ENCODE measurements at places on chromosomes 6 and 20. TPM values are rescaled to one million over a fixed set of nuclear protein-coding genes. Genes with fewer than 3 reads are reported as not detected.
A peak's percentile ranks its signal among the peaks of the same experiment; 100 is the strongest.

APOM gene
- polyA plus RNA-seq, result 2.6 TPM

PMEPA1 gene
- 0.36 TPM for polyA plus RNA-seq

KCNK16 gene
- polyA plus RNA-seq, result not detected

GABRR1 gene
- not detected for polyA plus RNA-seq

NKX2-4 gene
- not detected for polyA plus RNA-seq

FAM83B gene
- polyA plus RNA-seq, result not detected

PACSIN1 gene
- polyA plus RNA-seq, result 0.81 TPM

RSPH3 gene
- 2.6 TPM for polyA plus RNA-seq

DNA sequence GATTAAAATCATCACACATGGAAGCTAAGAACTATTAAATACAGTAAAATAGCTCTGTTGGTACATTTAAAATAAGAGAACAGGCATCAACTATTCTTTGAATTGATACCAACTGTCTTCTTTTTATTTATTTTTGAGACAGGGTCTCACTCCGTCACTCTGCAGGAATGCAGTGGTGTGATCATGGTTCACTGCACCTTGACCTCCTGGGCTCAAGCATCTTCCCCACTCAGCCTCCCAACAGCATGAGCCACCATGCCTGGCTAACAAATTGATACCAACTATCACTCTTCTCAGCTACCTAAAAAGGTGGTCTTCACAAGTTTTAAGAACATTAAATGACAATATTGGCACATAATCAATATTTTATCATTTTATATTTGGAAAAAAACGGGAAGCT, 7.8 kb upstream of the PNISR start:
- DNase-seq, result no peak

GRCh38 chr6:39247667-39248194, 18.5 kb upstream of the KCNK5 start:
- DNase-seq, result no peak

GRCh38 chr6:13507306-13507860, 20.0 kb upstream of the GFOD1 start:
- DNase-seq, result no peak

- DNase-seq, result no peak
These were observed 43.1 kb upstream of the FOXP4 start for GRCh38 chr6:41502917-41503671.

DNA sequence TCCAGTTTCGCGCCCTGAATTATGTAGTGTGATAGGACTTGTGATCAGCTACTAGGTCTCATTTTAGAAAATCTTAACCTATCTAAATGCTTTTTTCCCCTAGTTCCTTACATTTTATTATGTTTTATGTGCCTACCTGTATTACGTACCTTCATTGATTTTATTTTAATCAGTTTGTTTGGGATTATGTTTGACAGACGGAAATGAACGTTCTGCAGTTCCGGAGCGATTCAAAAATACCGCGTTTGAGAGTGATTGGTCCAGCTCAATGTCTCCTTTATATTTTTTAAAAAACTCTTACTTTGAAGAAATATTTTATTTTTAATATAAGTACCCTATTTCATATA, 114.3 kb upstream of the BTN3A2 start:
- no peak for DNase-seq

GRCh38 chr20:35568645-35569044, 26.8 kb downstream of the ERGIC3 start:
- no peak for DNase-seq

DNA sequence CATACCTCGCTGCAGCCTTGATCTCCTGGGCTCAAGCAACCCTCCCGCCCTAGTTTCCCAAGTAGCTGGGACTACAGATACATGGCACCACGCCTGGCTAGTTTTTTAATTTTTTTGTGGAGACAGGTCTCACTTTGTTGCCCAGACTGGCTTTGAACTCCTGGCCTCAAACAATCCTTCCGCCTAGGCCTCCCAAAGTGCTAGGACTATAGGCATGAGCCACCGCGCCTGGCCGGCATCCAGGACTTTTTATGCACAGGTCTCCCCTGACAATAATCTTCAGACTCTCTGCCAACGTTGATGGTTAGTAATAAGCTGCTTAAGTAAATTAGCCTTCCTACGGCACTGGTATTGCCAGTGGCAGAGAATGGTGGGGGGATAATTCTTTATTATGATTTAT, 110.5 kb upstream of the MTHFD1L start:
- no peak for DNase-seq

DNA sequence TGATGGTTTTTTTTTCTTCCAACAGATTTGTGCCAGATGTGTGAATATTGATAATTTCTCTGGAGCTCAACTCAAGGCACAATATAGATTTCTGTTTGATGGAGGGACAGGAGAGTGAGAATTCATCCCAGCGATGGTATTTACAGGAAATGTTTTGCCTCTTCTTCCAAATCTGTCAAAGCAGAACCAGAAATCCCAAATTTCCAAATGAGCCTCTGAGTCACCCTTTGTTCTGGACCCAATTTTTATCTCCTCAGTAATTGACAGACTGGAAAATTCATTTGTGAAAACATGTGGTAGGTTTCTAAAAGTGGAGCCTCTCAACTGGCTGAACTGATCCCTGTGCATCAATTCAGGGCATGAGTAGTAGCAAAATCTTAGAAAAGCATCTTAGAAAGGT, 223.2 kb upstream of the TSHZ2 start:
- DNase-seq, result no peak

GRCh38 chr20:38315290-38315966, 11.5 kb downstream of the BPI start:
- no peak for DNase-seq

DNA sequence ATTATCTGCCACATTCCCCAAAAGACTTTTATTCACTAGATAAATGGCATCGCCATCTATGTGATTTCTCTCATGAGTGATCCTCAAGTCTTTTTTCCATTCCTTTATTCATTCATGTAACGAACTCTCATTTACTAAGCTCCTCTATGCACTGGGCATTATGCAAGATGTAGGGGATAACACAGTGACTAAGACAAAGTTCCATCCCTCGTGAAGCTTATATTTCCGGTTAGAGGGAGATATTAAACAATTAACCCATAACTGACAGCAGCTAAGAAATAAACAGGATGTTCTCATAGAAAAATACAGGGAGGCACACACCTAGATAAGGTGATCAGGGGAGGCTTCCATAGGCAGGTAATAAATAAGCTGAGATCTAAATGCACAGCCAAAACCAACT, 17.2 kb upstream of the PREX1 start:
- peak; percentile 38 for DNase-seq

- DNase-seq, result no peak
These were observed 9.6 kb downstream of the MOXD1 start for GRCh38 chr6:132391391-132392269.

- no peak for DNase-seq
These were observed 19.2 kb downstream of the CAPN11 start for GRCh38 chr6:44177691-44178423.

DNA sequence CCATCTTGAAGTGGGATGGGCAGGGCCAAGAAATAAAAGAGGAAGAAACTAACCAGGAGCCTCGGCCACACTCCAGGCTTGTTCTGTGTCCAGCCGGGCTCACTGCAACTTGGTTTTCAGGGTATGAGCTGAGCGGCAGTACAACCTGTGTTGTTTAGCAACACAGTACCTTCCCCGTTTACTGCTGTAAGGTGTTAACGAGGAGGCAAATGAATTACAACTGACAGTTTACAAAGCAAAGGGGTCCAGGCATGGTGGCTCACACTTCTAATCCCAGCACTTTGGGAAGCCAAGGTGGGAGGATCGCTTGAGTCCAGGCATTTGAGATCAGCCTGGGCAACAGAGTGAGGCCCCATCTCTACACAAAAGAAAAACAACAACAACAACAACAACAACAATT, 481.3 kb upstream of the SULF2 start:
- no peak for DNase-seq

- no peak for DNase-seq
These were observed 145.7 kb downstream of the KHDC1L start for GRCh38 chr6:73079611-73079955.

DNA sequence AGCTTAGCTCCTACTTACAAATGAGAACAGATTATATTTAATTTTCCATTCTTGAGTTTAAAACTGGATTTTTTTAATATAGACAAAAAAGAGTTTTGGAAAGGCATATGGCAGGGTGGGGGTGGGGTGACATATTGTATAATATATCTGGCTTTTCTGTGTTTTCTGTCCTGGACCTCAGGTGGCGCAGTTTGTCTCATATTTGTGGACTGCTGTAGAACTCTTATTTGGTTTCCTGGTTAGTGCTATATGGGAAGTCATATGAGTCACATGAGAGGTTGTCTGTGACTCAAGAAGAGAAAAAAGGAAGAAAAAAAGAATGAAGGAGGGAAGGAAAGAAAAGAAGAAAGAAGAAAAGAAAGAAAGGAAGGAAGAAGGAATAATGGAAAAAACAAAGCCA, 131.8 kb downstream of the CLVS2 start:
- no peak for DNase-seq

DNA sequence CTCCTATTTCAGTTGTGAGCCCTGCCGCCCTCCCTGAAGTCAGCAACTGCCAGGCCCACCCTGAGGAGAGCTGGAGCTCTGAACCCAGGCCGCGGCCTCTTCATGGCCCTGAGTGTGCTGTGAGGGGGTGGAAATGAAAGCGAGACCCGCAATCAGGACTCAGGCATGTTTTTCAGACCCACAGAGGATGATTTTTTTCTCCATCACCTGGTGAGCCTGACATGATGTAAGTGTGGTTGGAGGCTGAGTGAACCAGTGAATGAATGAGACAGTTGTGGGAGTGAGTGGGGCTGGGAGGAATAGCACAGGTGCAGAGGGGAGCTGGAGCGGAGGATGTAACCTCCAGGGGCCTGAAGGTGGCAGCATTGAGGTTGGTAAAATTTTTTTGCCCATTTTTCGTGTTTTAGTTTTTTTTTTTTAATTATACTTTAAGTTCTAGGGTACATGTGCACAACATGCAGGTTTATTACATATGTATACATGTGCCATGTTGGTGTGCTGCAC, 18.3 kb downstream of the RAET1L start:
- peak; percentile 52 for DNase-seq

GRCh38 chr6:53623497-53623896, 42.1 kb downstream of the KLHL31 start:
- no peak for DNase-seq
